ENCODE measurements at places on chromosomes 3 and 15.

DNA sequence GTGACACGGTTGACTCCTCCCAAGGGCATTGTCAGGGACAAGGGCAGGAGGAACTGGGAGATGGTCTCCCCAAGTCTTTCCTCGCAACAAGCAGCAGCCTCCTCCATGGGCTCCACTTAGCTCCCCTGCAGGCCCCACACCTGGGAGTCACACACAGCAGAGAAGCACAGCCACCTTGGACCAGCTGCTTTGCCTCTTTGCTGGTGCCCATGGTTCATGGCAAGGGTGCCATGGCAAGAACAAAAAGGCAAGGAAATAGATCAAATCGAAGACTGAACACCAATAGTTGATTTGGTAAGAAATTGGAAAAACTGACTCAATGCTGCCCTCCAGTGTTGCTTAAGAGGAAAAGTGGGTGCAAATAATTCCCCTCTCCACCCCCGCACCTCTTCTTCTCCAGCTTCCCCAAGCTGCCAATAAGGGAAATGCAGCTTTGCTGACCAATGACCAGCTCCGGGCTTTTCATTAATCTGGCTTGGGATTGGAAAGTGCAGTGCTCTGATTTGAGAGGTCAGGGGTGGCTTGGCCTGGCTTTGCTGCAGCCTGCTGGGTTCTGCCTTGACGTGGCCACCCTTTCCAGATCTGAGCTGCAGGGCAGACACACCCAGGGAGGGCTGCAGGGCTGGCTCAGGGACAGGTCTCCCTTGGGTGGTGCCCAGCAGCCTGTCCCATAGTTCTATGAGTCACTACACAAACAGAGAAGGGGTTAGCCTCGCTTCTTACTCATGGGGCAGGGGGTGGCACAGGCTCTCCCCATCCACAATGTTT lies 162.0 kb downstream of the KLF13 start:
- DNase-seq: no peak

GRCh38 chr3:175485436-175485835 lies 626.3 kb downstream of the NAALADL2 start:
- no peak for DNase-seq

GRCh38 chr3:179706233-179706632 lies 53.4 kb downstream of the USP13 start:
- no peak for DNase-seq

- no peak for DNase-seq
These were observed 50.1 kb upstream of the CRTC3 start for GRCh38 chr15:90479656-90480055.

DNA sequence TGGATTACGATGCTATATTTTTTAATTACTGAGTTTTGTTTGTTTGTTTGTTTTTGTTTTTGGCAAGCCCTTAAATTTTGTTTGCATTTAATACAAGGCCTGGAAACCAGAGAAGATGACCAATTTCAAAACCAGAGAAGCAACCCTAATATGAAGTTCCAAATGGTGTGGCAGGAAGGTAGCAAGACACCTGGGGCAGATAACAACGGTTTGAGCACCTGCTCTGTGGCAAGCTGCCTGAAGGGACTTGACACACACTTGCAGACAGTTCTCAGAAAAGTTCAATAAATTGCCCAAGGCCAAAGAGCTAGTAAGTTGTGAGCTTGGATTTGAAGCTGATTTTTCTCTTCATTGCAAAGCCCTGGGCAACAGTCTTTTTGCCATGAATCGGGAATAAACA lies 151.2 kb upstream of the UBE2E1 start:
- DNase-seq: no peak

DNA sequence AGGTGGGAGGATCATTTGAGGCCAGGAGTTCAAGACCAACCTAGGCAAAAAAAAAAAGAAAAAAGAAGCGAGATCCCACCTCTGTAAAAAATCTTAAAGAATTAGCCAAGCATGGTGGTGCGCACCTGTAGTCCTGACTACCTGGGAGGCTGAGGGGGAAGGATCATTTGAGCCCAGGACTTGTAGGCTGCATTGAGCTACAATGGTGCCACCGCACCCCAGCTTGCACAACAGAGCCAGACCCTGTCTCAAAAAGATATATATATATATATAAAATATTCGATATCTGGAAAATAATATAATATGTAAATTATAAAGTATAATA lies 1.1 kb upstream of the IMP3 start:
- DNase-seq: no peak

GRCh38 chr3:48459331-48459730 lies 12.8 kb downstream of the ATRIP start:
- DNase-seq: no peak

DNA sequence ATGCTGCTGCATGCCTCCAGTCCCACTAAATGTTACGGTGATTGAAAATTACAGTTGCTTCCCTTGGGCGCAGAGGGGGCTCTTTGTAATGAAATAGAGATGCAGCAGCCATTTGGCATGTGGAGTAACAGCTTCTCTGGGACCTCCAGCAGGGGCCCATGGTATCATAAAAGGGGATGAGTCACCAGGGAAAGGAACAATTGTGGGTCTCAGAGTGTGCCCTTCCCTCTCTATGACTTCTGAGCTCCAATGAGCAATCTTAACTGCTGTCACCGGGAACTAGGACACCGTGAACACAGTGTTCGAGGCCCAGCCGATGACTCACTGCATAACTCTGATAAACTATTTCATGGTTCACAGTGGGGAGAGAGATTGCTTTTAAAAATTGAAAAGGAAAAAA lies 164.8 kb upstream of the NUDT16 start:
- DNase-seq: no peak

DNA sequence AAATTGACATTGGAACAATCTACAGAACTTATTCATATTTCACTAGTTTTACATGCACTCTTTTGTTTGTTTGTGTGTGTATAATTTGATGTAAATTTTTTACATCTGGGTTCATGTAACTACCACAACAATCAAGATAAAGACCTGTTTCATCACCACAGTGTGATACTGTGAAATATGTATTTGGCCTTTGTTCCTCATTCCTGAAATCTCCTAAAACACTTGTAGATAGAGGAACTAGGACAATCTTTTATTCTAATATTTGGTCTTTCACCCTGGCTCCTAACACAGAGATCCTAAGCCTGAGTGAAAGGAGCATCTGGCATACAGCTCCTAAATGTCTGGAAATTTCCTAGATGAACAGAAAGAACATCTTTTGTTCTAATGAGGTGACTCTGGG lies 155.0 kb upstream of the GPR149 start:
- DNase-seq: no peak
